ENCODE measurements at places on chromosomes 16 and 17.

DNA sequence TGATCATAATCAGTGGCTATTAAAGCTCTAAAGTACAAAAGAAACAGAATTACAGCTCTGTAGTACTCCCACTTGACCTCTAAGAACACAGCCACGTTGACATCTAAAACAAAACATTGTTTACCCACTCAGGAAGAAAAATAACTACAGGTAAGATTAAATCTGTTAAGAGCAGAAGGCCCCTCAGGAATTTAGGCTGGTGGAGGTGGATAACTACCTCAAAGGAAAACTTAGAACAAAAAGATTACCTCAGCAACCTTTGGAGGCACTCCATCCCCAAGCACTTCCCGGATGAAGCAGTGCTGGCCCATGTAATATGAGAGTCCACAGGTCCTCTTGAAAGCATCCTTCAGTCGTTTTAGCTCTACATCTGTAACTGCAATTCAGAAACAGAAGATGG lies 46.7 kb downstream of the USP32 start:
- no peak for DNase-seq

DNA sequence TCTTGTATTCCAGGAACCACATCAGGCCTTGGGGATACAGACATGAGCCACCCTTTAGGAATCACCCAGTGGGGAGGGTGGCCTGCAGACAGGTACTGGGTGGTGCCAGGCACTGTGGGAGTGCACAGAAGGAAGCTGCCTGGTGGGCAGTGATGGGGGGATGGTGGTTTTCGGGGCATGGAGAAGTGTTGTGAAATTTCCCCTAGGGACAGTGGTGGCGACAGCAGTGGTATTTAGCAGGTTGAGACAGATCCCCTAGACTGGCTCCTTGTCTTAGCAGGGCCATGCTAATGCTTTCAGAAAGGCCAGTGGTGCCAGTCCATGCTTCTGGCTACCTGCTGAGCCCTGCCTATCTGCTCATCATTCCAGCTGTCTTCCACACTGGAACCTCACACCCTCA lies 129.6 kb downstream of the SPACA3 start:
- no peak for DNase-seq

- peak; percentile 17 for DNase-seq
These were observed 9.3 kb upstream of the KRT17 start for GRCh38 chr17:41633556-41634199.

GRCh38 chr17:74960570-74961342 lies 11.8 kb downstream of the HID1 start:
- peak; percentile 38 for DNase-seq

GRCh38 chr17:11387610-11388009 lies 146.6 kb downstream of the SHISA6 start:
- DNase-seq = no peak

GRCh38 chr17:45848868-45849535 lies 4.3 kb downstream of the SPPL2C start:
- no peak for DNase-seq

DNA sequence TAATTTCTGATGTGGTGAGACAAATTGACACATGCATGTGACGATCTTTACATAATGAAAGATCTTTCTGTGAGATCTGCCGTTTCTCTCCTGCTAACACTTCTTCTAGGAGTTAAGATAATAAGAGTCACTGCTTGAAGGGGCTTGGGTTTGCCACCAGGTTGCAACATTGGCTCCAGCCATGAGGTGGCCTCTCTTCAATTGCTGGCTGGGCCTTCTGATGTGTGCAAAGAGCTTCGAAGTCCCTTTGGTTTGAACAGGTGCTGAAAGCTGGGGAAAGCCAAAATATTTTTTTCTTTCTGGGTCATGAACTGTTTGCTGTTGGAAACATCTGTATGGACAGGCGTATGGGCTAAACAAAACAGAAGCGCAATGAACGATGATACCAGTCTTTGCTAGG lies 204.1 kb upstream of the SALL1 start:
- DNase-seq = no peak

- peak; percentile 37 for DNase-seq
These were observed 36.3 kb upstream of the ZNF750 start for GRCh38 chr17:82876149-82876548.

- no peak for DNase-seq
These were observed 996 bp downstream of the SUMO2 start for GRCh38 chr17:75181608-75182318.

DNA sequence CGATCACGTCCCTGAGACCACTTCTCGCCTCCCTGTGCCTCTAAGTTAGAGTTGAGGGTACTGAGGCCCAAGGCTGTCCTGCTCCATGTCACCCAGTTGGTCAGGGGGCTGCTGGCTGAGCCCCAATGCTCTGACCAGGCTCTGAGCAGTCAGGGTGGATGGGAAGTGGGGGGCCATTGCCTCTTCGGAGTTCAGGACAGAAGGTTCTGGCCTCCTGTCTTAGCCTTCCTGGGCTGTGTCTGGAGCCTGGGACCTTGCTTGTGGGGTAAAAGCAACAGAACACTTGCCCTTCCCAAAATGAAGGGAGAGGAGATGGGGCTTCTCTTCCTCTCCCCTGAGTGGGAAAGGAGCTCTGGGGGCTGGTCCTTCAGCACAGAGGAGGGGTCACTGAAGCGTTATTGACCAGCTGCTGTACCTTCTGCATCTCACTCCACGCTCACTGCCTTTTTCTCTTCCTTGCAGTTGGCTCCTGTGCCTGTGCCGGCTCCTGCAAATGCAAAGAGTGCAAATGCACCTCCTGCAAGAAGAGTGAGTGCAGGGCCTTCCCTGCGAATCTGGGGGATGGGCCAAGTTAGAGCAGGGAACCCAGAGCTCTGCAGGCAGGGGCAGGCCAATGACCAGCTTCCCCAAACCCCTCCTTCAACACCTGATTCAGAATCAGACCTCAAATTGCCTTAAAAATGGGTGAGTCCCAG lies 580 bp downstream of the MT1X start:
- no peak for DNase-seq

GRCh38 chr16:79007614-79008013 lies 592.9 kb downstream of the MAF start:
- DNase-seq = no peak

DNA sequence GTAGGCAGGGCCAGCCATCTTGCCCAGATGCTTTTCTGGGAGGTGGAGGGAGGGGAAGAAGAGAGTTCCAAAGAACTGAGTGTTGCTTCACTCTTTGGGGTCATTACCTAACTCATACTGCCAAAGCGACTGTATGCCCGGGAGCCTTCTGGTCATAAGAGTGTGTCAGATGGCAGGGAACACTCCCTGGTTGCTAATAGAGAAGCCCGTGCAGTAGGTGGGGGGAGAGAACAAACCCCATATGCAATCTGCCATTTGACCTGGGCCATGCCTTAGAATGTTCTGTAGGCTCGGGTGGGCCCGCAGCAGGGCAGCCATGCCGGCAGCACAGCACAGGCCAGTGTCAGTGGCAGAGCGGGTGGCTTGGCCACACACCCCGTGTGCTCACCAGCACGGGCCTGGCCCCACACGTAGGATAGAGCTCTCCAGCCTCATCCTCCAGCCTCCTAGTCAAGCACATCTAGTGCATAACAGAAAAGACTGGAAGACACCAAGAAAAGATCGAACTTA lies 120.5 kb downstream of the SOCS1 start:
- peak; percentile 67 for DNase-seq

DNA sequence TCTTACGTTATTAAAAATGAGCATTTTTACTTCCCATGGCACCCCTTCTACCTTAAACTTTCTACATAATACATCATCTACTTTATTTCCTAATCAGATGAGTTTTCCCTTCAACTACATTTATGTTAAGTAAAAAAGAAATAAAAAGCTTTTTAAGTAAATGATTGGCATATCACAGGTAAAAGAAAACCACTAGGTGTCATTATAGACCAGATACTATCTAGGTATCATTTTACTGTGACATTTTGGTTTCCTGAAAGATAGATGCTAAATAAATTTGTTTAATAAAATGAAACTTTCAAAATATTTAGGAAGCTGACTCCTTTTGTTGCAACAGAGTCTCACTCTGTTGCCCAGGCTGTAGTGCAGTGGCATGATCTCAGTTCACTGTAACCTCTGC lies 3.8 kb upstream of the CMTM1 start:
- DNase-seq = no peak

- peak; percentile 77 for DNase-seq
These were observed 18.9 kb upstream of the MYH10 start for GRCh38 chr17:8649157-8650118.

GRCh38 chr16:85923153-85924021 lies 24.4 kb downstream of the IRF8 start:
- peak; percentile 51 for DNase-seq

DNA sequence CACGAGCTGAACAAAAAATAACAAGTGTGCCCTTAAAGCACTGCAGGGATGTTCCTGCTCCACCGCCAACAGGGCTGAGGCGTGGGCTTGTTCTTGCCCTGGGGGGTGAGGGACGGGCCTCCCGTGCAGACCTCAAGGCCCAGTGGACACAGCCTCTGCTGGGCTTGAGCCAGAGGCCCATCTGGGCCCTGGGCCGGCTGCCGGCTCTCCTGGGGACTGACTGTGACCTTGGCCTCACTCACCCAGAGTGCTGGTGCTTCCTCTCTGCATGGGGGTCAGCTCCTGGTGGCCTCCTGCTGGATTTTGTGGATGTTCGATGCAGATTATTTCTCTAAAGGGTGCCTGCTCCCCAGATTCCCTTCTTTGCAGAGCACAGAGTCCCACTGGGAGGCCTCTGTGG lies 54.2 kb upstream of the CDR2 start:
- DNase-seq = no peak

DNA sequence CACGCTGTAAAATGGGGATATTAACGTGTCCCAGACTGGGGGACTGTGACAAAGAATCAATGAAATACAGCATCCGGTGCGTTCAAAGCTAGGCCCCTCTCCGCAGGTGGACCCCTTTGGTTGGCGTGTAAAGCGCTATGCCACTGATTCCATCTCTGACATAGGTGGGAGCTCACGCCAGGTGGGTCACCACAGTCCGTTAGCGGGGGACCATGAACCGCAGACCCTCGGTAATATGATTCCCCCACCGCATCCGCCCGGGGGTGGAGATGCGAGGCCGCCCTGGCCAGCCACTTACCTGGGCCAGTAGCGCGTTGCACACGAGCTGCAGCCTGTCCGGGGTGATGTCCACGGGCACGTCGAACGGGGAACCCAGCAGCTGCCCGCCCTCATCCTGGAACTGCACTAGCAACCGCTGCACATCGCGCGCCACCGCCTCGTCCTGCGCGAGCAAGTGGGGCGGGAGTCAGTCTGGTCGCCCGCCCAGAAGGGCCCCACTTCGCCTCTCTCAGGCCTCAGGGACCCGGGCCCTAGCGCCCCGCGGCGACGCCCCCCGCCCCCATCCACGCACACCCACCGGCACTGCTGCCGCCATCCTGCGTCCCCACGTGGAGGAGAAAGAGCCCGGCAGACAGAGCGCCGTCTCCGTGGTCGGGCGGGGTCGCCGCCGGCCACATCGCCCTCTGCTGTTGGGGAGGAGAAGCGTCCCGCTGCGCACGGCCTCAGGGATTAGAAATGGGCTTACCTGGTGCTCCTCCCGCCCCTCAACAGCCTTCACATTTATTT lies at the start of gene NLE1:
NLE1 (minus strand) TSS at position 623 of the 786 bp plus-strand sequence; CDS start at position 595, 28 bp downstream.
- peak; percentile 80 for DNase-seq

GRCh38 chr17:49452201-49452600 lies 37.5 kb upstream of the PHB1 start:
- DNase-seq = no peak

- DNase-seq = no peak
These were observed 13.4 kb upstream of the BAHCC1 start for GRCh38 chr17:81381632-81382577.

- no peak for DNase-seq
These were observed 344.5 kb downstream of the SEC14L1 start for GRCh38 chr17:77485089-77485833.

GRCh38 chr16:10641953-10642949 lies 52.5 kb downstream of the TEKT5 start:
- DNase-seq = no peak

- DNase-seq = peak; percentile 60
These were observed 5.1 kb downstream of the KRT13 start for GRCh38 chr17:41500131-41500911.
